Activated naive CD8-positive, alpha-beta T cell treated with anti-CD3 and anti-CD28 coated beads, Interleukin-2, amount 50 U/mL, for 24 hours (primary cell): ENCODE measurements at places on chromosomes 1 and 21.

DNA sequence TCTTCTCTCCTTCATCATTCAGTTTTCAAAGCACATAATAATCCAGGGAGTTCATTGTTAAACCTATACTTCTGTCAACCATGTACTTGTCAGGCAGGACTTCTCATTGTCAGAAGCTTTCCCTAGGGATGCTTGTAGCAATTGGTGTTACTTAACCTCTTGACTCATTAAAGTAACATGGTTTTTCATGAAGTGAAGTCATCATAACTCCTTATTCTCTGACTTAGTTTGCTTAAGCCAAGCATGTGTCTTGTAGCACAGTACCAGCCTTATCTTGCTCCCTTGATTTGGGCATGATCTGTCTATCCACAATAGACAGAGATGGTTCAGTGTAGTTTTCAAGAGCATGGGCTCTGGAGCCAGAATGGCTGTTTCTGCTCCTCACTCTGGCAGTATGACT lies 45.3 kb downstream of the LRIG2 start:
- DNase-seq: no peak

GRCh38 chr1:212124690-212125582 lies 89.4 kb downstream of the DTL start:
- no peak for DNase-seq

GRCh38 chr1:183349201-183349711 lies 68.9 kb downstream of the NMNAT2 start:
- DNase-seq: no peak

DNA sequence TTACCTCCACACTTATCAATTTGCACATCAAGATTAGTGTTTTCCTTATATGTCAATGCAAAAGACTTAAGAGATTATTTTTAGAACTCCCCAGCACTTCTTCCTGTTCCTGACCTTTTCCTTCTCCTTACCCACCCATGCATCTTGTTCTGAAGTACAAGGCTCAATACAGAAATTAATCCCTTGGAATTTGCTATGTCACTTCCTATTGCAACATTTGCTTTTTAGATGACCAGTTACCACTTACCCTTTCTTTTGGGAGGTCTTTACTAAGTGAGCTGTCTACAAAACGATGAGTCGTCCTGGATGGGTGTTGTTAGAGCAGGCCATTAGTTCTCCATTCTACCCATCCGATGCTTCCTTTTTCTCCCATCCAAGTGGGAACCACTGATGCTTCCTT lies 221.2 kb downstream of the FMN2 start:
- no peak for DNase-seq

GRCh38 chr1:41103766-41104165 lies 82.2 kb upstream of the SLFNL1 start:
- DNase-seq: no peak

DNA sequence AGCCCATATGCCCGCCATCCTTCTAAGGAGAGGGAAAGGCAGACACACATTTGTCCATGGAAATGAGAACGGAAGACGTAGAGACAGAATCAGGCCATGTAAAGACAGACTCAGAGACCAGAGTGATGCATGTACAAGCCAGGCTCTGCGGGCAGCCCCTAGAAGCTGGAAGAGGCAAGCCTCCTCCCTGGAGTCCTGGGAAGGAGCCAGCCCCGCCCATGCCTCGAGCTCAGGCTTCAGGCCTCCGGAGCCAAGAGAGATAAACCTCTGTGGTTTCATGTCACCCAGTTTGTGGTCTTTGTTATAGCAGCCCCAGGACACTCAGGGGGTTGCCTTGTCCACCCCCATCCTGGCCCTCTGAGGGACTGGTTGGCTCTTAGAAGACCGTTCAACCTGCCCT lies 11.6 kb downstream of the PDE9A start:
- DNase-seq: no peak

- DNase-seq: no peak
These were observed 86.3 kb downstream of the GLIS1 start for GRCh38 chr1:53652441-53653199.

DNA sequence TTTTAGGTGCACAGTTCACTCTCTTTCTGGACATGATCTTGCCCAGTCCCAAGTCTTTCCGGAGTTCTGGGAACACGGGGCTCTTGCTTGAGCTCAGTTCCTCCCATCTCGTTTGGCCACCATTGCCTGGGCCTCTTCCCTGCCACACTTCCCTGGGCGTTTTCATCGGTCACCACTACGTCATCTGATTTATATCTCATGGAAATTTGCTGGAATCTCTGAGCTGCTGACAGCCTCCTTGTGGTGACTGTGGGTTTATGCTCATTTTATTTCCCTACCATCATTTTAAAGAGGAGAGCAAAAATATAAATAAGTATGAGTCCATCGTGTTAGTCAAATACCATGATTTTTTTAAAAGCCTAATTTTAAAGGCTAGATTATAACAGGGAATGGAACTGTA lies 449.1 kb upstream of the KAZN start:
- DNase-seq: no peak

DNA sequence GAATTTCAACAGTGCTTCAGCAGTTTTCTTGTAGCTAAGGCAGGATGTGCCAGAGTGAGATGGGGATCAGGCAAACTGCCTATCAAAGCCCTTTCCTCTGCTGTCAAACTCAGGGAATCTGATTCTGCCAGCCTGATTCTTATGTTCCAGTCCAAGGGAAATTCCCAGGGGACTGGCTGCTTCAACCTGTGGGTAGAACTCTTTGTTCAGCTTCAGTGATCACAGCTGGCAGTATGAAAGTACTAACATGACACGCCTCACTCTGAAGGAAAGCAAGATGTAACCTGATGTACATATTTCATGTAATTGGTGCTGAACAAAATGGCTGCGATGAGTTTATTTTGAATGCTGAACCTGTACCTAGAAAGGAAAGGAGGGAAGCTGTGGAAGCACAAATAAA lies 40.1 kb upstream of the SLC5A9 start:
- no peak for DNase-seq

DNA sequence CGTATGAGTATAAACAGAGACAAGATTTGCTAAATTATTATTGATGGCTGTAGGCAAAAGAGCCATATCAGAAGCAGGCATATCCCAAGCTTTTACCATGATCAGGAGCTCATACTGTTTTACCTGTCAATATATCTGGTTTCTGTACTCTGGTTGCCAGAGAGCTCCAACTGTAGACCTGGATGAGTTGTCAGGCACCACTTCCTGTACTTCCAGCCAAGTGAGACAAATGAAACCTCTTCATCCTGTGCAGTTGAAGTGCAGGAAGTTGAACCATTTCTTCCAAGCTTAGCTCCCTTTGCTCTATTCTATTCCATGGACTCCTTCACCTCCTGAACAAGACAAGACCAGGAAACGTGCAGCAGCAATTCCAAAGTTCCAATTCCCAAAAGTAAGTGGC lies 115.6 kb downstream of the ZNF281 start:
- no peak for DNase-seq

DNA sequence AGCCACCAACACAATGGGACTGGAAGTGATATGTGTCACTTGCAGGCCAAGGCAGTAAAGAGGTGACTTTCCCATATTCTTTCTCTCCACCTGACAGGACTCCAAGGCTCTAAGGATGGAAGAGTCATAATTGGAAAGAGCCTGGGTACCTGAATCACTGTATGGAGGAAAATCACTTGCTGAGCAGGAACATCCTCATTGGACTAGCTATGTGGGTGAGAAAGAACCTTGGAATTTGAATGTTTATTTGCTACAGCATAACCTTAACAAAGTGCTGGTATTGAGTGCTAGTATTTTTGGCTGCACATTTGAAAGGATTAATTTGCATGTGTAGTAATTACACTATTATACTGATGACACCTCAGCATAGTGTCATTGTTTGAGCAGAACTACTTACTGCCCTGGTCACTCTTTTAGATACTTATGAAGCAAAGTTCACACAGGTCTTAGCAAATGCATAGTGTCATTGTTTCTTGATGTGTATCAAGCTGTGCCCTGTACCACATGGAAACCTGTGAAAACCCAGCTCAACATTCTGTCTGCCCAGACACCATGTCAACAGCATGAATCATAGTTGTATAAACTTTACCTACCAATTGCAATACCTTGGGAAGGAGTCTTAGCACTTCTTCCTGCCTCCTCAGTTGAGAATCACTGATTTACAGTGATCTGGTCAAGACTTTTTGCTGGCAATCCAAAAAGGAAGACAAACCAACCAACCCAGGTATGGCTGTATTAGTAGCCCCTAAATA lies 5.1 kb upstream of the S100A10 start:
- DNase-seq: no peak

DNA sequence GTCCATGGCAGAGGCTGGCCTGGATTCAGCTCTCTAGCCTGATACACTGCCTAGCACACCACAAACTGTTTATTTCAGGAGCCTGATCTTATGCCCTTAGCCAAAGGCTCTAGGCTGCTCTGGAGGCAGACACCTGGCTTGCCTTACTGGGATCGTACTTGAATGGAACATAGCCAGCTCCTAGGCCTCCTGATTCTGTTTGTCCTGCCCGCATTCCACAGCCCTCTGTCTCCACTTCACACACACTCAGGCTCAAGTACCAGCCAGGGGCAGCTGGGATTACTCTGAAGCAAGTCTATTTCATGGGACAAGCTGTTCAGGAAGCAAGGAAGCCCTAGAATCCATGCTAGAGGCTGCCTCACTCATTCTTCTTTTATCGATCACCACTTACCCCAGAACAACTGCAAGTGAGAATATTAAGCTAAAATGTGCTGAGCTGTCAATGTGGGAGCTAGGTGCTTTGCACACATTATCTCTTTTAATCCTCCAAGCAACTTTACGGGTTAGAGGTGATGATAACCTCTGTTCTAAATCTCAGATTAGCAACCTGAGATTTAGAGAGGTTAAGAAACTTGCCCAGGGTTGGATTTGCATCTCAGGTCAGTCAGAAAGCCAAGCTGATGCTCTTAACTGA lies 31.1 kb upstream of the CYP4B1 start:
- no peak for DNase-seq

DNA sequence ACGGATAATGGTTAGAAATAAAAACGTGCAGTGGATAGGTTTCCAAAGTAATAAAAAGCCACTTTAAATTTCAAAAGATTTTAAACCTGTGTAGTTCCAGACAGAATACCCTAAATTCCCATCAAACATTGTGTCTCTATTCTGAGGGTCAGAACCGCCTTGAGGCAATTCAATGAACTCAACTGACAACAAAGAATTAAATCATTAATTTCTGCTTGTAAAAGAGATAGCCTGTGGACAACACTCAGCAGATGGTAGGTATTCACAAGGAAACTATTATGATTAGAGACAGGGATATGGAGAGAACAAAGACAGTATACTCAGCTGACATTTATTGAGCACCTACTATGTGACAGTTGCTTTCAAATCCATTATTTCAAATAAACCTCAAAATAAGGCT lies 35.1 kb upstream of the JUN start:
- DNase-seq: no peak

DNA sequence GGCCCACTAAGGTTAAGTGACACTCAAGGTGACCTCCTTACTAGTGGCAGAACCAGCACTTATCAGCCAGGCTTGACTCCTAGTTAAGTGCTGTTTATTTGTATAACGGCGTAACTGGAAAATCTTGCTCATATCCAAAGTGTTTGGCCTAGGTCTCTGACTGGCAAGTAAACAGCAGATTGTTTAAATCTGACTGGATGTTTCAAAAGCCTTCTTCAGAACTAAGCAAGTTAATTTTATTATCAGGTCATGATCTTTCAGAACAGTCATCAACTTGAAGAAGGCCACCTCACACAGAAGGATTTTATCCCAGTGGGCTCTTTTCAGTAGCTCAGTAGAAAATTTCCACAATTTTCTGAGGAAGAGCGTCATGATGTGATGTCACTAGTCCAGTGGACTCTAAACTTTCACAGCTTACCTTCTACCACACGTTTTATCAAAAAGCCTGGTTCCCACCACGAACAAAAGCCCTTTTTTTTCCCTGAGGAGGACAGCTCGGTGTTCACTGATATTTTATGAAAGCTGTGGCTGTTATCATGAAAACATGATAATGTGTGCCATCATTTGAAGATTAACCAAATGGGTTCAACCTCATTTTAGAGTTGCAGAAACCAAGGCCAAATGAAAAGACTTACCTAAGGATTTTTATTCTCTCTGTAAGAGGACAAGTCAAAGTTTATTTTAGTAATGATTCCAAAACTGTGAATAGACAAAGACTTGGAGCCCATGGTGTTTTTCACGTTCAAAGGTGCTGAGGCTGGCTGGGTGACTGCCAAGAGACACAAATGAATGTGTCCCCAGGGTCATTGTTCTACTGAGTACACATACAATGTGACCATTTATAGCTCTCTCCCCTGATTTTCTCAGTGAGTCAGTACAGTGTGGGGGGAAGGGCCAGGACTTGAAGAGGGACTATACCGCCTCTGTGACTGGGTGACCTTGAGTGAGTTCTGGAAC lies 9.1 kb downstream of the SGIP1 start:
- no peak for DNase-seq

GRCh38 chr1:49351768-49352167 lies 575.1 kb upstream of the BEND5 start:
- no peak for DNase-seq

DNA sequence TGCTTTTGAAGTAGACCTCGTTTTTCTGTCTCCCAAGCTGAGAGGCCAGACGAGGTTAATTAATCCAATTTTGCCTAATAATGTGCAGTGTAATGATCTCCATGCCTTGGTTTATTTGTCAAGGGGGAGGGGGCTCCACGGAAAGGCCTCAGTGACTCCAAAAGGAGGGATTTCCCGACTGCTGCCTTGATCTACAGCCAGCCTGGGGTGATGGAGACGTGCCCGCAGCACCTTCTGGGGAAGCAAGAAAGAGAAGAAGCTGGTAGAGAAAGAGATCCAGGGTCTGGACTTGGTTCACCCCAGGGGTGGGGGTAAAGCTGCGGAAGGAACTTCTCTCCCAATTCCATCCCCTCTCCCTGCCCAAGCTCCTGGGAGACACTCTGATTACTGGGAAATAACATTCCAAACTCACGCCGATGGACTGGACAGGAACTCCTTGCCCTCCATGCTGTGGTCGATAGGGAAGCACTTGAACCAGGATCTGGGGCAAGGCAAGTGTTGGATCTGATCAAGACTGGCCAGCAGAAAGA lies 44.1 kb upstream of the SIM2 start:
- DNase-seq: no peak

DNA sequence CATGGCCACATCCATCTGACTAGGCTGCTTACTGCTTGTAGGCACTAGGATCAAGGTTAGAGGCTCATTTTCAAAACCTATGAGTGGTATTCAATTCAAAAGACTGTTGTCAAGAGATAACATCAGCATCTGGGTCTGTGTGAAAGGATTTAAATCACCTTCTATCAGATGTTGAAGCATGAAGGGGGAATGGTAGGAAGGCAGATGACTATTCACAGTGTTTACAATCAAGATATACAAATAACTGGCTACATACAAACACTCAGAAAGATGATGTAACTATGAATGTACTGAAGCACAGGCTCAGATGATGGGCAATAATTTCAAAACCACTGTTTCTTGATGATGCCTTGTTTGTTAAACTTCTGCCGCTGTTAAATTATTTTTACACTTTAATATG lies 249.2 kb downstream of the SLC45A1 start:
- DNase-seq: no peak

- DNase-seq: no peak
These were observed 588.7 kb downstream of the MATN1 start for GRCh38 chr1:30134466-30135217.

DNA sequence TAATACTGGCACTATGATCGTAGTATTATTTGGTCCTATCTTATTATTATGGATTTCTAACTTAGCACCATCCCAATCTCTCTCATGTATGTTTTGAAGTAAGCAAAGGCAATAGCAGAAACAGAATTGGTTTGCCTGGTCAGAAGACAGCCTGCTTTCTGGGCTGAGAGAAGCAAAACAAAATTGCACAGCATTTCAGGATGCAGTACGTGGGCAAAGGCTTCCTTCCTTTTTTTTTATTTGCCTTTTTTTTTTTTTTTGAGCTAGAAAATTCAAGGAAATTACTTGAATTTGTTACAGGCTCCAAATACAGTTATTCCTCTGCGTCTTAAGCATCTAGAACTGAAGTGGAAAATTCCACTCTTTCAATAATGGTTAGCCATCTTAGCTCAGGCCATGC lies 8.8 kb downstream of the CDA start:
- no peak for DNase-seq
